T-cell (primary cell): ENCODE measurements at places on chromosomes 2 and 18. TPM values are rescaled to one million over a fixed set of nuclear protein-coding genes. Genes with fewer than 3 reads are reported as not detected.

The GPR39 gene
- total RNA-seq = not detected

The TLX2 gene
- not detected for total RNA-seq

DNA sequence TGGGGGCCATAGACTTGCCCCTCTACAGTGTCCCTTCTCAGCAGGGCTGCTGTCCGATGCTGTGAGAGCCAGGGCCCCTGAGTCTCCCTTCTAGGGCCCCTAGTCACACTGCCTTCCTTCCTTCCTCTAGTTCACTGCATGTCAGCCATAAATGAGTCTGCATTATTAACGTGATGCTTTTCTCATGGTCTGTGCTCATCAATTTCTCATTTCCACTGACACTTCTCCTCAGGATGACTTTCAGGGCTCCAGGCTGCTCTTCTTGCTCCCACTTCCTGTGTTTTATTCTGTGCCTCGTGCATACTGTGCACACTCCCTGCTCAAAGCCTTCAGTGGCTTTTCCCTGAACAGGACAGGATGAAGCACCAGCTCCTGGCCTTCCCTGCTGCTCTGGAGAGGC, 146.5 kb downstream of the FAM210A start:
- H3K27me3 ChIP-seq = no peaks in the 10 kb centered on the region
- no peak overlapping the region for H3K27ac ChIP-seq
- peak overlapping the region; percentile 3 for H3K4me3 ChIP-seq
- H3K4me1 ChIP-seq = peaks cover 33% of the 10 kb centered on the region
- DNase-seq = no peak
- peaks cover 10% of the 10 kb centered on the region for H3K36me3 ChIP-seq

- H3K4me3 ChIP-seq = no peak overlapping the region
- no peak overlapping the region for H3K27ac ChIP-seq
- no peak for DNase-seq
- no peaks in the 10 kb centered on the region for H3K4me1 ChIP-seq
- no peaks in the 10 kb centered on the region for H3K36me3 ChIP-seq
Measured at GRCh38 chr2:66604326-66604725, 169.4 kb downstream of the MEIS1 start.
